ENCODE measurements at places on chromosomes 7 and 10.

GRCh38 chr10:88920986-88921593 lies 31.5 kb downstream of the ACTA2 start:
- DNase-seq, result no peak

- no peak for DNase-seq
These were observed 6.8 kb downstream of the PAXIP1 start for GRCh38 chr7:154996101-154996500.

DNA sequence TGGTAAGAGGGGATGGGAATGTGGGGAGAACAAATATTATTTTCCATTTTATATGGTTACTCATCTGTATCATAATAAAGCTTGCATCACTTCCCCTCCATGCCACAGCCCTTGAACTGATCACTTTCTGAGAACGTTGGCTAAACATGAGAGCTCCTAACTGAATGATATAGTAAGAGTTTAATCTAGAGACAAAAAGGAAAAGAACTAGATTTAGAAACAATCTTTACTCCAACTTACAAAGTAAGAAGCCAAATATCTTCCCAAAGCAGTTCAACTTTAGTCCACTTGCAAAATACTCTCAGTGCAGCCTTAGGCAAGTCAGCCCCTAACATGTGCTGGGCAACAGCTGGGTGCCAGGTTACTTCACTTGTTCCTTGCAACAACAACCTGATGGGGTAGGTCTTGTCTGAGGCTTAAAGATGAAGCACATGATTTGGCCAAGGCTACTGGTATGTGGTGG lies 20.3 kb downstream of the SMURF1 start:
- no peak for DNase-seq

DNA sequence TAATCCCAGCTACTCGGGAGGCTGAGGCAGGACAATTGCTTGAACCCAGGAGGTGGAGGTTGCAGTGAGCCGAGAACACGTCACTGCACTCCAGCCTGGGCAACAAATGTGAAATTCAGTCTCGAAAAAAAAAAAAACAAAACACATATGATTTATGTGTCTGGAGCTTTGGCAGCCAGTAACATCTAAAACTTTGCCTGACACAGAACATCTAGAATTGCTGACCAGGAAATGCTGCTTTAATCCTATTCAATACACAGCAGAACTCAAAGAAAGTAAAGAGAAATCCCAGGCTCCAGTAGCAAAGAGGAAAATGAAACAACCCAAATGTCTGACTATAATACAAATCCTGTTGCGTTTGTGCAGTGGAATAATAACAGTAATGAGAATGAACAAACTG lies 4.5 kb upstream of the CCDC6 start:
- no peak for DNase-seq

DNA sequence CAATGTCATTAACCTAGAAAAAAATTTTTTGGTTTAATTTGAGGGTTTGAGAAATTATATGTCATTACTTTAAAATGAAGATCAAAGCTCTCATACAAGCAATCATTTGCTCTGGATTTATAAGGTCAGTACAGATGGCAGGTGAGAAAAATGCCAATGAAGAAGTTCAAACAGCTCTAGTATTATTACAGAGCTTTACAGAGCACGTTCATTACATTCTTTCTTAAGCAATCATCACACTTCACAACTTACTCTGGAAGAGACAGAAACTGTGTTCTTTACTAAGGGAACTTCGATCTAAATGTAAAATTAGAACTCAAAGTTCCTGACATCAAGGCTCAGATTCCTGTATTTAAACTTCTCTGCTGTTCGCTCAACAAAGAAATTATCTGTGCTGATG lies 153.4 kb downstream of the ATE1 start:
- no peak for DNase-seq

Data from CD4-positive, alpha-beta T cell treated with Interleukin-4 for 1 hour (primary cell).